Right atrium auricular region (tissue), 2 donors: ENCODE measurements at places on chromosomes 5 and 9. TPM values are rescaled to one million over a fixed set of nuclear protein-coding genes. Genes with fewer than 3 reads are reported as not detected.
A peak's percentile ranks its signal among the peaks of the same experiment; 100 is the strongest.

GRCh38 chr5:125894383-125894782 lies 528.8 kb upstream of the GRAMD2B start:
- no peak for DNase-seq

GRCh38 chr5:180070756-180071530 lies 616 bp downstream of the RNF130 start:
- no peak for DNase-seq

GRCh38 chr5:177432839-177433657 lies 6.6 kb downstream of the GRK6 start:
- DNase-seq = no peak

GRCh38 chr9:3912280-3912679 lies 386.5 kb upstream of the RFX3 start:
- DNase-seq = no peak

DNA sequence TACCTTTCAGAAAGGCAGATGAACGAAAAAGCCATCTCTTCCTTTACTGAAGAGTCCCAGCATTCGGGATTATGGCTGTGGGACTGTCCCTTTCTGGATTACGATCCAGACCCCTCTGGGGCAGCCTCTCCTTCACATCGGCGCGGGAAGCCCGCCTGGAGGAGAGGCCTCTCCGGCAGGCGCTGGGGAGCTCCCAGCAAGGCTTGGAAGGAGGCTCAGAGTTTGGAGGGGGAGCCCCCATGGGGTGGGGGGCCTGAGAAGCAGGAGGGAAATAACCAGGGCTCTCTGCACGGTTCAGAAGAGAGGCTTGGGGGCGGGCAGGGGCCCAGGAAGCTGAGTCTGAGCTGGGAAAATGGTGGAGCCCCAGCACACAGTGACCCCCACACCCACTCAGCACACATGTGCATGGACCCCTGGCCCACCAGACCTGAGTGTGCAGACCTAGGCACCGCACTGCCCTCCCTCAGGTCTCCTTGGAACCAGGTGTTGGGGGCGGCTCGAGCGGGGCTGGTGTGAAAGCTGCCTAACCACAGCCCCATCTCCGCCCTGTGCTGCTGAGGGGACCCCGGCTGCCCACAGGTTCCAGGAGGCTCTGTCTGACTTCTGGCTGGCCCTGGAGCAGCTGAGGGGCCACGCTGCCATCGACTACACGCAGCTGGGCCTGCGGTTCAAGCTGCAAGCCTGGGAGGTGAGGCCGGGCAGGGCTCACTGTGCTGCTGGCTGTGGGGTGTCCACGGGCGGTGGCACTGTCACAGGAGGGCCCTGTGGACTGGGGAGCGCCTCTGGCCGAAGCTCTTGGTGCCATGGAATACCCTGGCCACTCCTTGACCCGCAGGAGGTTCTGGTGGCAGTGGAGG lies 4.5 kb downstream of the NOXA1 start:
- no peak for DNase-seq

GRCh38 chr5:175465282-175465681 lies 13.1 kb upstream of the SFXN1 start:
- no peak for DNase-seq

The GARIN3 gene
- not detected for total RNA-seq

The NR2F1-AS1 gene
- 7.1 TPM for total RNA-seq

The SAPCD2 gene
- 0.63 TPM for total RNA-seq

The CYLC2 gene
- not detected for total RNA-seq

DNA sequence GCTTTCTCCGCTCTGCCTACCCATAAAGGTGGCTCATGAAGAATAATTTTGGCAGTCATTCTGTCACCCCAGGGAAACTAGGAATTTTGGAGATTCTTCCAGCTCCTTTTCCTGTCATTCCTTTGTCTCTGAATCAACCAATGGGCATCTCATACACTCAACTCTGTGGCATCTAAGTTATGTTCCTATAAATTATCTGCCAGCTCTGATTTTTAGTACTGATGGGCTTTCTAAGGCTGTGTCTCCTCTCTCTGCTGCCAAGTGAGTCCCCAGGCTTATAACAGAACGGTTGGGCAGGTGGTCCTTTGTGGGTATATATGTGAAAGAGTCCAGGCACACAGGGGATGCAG lies 226.8 kb downstream of the NMUR2 start:
- no peak for DNase-seq

DNA sequence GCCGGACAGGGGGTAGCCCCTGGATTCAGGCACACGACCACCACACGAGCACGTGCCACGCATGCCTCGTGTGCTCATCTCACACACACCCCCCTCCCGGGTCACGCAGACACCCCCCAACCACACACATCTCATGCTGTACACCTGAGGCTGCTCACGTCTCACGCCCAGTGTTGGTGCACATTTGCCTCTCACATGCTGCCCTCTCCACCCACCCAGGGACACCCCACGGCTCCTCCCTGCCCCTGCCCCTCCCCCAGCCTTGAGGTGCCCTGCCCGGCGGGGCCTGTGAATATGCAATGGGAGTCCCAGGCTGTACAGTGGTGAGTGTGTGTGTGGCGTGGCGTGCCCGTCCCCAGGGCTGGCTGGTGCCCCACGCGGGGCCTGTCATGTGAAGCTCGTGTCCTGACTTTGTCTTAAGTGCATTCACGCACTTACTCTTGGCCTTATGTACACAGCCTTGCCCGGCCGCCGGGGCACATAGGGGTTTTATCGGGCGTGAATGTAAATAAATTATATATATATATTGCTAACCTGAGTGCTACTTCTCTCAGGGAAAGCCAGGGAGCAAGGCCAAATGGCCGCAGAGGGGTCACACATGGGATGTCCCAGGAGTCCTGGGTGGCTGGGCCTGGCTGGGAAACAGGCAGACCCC lies 18.7 kb downstream of the HK3 start:
- DNase-seq = no peak

- no peak for DNase-seq
Observed at GRCh38 chr9:113444736-113445135, 18.8 kb upstream of the RGS3 start.

GRCh38 chr5:62592558-62592957 lies 13.9 kb downstream of the LRRC70 start:
- no peak for DNase-seq

DNA sequence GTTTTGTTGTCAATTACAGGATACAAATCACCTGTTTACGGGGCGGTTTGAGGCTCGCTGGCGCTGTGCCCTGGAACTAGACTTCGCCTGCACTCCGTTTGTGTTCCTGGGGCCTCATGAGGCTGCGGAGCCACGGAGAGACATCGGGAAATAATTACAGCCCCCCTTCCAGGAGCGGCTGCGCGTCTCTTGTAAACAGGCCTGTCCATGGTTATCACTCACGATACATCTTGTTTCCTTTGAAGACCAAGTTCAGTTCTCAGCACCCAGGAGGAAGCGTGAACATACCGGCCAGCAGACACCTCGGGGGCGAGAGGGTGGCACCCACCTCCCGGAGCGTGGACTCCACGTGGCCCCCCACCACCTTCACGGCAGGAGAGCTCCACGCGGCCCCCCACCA lies 297.1 kb upstream of the IRX4 start:
- DNase-seq = no peak

DNA sequence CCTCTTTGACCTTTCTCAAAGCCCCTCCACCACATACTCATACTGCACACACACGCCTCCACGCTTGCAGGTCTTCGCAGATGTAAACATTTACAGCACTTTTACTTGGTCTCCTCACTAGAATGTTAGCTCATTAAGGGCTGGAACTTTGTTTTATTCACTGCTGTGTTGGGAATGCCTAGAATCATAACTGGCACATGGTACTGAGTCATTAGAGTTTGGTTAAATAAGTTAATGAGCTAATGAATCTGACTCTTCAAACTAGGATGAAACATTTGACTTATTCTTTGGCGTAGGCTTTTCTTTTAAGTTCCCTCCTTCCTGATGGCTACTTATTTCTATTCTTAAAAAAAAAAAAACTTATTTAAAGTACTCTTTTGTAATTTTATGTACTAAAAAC lies 28.9 kb downstream of the MAN2A1 start:
- DNase-seq = no peak

DNA sequence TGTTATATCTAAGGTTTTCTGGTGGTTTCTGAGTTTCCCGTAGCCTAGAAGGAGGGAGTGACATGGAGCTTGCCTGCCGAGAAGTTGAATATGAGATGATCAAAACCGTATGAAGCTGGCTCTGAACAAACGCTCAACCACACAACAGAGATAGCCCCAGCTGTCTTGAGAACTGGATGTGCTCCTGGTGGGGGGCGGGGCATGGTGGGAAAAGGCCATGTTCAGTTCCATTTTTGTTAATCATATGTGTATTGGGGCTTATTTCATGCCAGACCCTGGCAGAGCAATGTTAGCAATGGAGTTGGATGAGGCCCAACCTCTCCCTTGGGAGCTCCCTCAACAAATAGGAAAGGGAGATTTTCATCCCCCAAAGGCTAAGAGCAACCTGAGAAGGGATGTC lies 4.8 kb downstream of the CCL19 start:
- DNase-seq = no peak

The ANKDD1B gene
- total RNA-seq = not detected

DNA sequence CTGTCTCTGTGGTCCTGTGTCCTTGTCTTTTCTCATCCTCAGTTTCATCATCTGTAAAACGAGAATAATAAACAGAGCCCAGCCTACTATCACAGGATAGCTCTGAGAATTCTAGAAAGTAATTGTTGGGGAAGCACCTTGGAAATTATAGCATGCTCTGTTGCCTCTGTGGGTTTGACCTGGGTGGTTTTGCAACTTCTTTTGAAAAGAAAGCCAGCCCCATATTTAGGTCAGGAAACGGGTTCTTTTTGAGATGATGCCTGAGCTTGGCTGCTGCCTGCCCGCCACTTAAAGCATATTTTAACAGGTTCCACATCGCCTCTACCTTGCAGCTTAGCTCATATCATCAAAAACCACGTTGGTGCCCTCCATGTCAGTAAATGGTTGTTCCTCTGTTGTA lies 111.1 kb downstream of the TLR4 start:
- no peak for DNase-seq

GRCh38 chr9:126156898-126157297 lies 169.7 kb upstream of the MVB12B start:
- no peak for DNase-seq

GRCh38 chr5:6333182-6333905 lies 45.0 kb downstream of the MED10 start:
- DNase-seq = no peak

- DNase-seq = peak; percentile 77
Observed at GRCh38 chr5:154610321-154611154, 132.5 kb upstream of the HAND1 start.

DNA sequence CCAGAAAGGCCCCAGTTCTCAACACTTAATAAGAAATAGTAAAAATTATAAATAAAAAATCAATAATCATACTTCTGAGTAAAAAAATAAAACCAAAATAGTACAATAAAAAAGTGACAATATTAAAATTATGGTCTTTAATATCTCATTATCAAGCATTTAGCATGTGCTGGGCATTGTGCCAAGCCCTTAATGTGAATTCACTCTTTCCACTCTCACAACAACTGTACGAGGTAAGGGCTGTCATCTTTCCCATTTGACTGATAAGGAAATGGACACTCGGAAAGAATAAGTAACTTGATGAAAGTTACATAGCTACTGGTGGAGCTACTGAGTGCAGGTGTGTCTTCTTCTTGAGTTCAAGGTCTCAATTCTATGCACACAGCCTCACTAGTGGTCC lies 43.6 kb downstream of the SEC61B start:
- DNase-seq = no peak

GRCh38 chr9:96523374-96523773 lies 73.4 kb downstream of the HABP4 start:
- peak; percentile 93 for DNase-seq

GRCh38 chr5:20648981-20649380 lies 661.0 kb upstream of the CDH18 start:
- no peak for DNase-seq

The PRRX2 gene
- 6.9 TPM for total RNA-seq

GRCh38 chr5:56330167-56330566 lies 97.0 kb upstream of the ANKRD55 start:
- DNase-seq = no peak

DNA sequence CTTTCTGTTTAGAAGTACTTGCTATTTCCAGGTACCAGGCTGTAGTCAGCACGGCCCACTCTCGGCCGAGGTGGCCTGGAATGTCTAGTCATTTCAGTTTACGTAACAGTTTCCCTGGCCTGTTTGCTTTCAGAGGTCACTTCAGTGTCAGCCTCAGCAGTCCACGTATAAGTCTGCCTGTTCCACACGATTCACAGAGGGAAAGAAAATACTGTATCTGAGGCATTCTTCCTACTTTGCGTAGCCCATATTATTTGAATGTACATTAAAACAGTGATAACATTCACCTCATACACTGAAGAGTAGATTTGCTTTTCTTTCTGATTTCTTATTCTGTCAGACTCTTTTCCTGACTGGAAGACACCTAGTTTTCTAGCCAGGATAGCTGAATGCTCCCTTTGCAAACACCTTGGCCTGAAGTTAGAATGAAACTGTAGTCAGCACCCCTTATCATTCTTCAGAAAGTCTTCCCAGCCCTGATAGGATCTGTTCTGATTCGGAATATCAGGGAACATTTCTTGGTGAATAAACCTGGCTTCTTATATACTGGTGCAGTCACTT lies 140.9 kb downstream of the AOPEP start:
- peak; percentile 86 for DNase-seq

DNA sequence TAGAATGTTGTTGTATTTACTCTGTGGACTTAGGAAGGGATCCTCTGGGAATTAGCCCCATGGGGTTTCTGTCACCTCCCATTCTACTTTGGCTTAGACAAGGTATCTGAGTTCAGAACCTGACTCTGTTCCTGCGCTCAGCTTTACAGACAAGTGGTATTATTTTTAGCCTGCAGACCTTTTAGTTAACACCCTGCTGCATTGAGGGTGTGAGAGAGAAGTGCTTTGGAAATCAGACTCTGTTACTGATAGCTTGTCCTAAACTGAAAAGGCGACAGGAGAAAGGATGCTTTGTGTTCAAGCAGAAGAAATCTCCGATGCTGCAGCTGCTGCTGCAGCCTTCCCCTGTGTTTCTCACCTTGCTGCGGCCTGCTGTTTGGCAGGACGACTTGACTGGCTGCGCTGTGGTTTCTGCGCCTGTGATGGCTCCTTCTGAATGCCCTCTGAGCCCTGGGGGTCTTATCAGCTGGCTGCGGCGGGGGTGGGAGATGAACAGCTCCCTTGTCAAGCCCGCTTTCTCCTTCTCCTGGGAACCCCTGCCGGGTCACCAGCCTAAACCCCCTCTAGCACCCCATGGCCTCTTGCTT lies 61.9 kb downstream of the PGM5 start:
- no peak for DNase-seq

The SKP1 gene
- total RNA-seq = 360 TPM

DNA sequence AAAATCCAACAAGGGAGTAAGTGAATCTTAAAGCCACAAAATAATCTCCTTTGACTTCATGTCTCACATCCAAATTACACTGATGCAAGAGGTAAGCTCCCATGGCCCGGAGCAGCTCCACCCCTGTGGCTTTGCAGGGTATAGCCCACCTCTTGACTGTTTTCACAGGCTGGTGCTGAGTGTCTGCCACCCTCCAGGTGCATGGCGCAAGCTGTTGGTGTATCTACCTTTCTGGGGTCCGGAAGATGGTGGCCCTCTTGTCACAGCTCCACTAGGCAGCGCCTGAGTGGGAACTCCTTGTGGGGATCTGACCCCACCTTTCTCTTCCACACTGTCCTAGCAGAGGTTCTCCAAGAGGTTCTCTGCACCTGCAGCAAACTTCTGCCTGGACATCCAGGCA lies 1051.1 kb upstream of the CDH6 start:
- no peak for DNase-seq

The PRELID2 gene
- total RNA-seq = 13.9 TPM
